Activated CD4-positive, alpha-beta memory T cell treated with anti-CD3 and anti-CD28 coated beads, Interleukin-2, amount 10 ng/mL, durations not matched to agents 7 days and 5 days (primary cell): ENCODE measurements at places on chromosomes 5 and 9. TPM values are rescaled to one million over a fixed set of nuclear protein-coding genes. Genes with fewer than 3 reads are reported as not detected.

The SPINK7 gene
- total RNA-seq: not detected

The PCDHAC2 gene
- not detected for total RNA-seq

The HTR1A gene
- not detected for total RNA-seq

The GRM6 gene
- total RNA-seq: not detected

The RNF183 gene
- total RNA-seq: 0.23 TPM

The CORO2A gene
- total RNA-seq: 8.2 TPM

- H3K4me1 ChIP-seq: no peaks in the 10 kb centered on the region
- peaks cover 3% of the 10 kb centered on the region for H3K27me3 ChIP-seq
- DNase-seq: no peak
- no peak overlapping the region for H3K27ac ChIP-seq
Measured at GRCh38 chr5:174844971-174845370, 120.6 kb downstream of the MSX2 start.

DNA sequence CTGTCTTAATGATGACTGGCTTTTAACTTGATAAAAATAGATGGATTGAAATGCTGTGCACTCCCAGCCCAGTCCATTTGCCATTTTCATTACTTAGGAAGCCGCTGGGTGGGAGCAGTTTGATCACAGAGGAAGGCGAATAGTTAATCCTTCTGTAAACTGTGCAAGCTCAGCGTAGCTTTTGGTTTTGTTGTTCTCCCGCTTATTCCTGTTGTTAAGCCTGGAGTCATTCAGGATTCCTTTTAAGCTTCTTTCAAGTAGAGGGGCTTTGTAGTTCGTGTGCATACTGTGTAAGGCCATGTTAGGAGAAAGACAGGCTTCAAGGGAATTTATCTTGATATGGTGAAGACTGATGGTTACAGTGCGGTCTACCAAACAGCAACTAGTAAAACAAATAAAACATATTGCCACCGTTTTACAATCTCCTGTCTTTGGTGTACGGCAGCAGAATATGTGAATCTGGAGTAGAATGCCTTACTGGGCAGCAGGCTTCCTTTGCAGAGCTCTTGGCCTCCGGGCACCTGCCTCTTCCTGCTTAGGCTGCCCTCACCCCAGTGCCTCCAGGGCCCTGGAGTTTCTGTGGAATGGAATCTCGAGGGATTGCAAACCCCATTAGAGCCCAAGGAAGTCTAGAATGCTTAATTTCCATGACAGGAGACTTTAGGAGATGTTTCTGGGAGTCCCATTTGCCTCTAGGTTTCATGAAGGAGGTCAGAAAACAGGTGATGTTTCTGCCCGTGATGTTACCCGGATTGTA, 141.4 kb downstream of the TRIO start:
- no peaks in the 10 kb centered on the region for H3K36me3 ChIP-seq
- H3K4me3 ChIP-seq: no peak overlapping the region
- no peak for DNase-seq
- no peak overlapping the region for H3K27ac ChIP-seq
- no peaks in the 10 kb centered on the region for H3K27me3 ChIP-seq
- H3K4me1 ChIP-seq: no peaks in the 10 kb centered on the region

DNA sequence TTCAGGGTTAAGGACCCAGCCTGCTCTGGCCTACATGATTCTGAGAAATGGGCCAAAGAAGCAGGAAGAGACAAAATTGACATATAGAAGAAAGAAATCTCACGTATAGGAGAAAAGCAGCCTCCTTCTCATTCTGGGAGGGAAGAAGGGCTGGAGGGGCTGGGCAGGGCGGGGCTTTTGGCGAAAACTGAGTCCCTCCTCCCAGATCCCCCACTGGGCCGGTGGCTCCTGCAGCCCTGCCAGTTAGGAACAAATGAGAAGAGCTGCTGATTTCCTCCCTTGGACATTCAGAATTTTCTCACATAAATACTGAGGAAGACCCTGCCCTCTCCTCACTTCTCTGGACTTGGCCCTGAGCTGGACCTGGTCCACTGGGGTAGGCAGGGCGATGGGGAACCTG, at the start of gene WNT8A:
Gene WNT8A (plus strand): TSS at position 332 of the 400 bp plus-strand sequence. CDS start 95 bp downstream, outside the sequence.
- no peak for DNase-seq
- peaks cover 16% of the 10 kb centered on the region for H3K4me1 ChIP-seq
- H3K27me3 ChIP-seq: peaks cover 5% of the 10 kb centered on the region
- no peak within 1 kb of the TSS for H3K4me3 ChIP-seq

DNA sequence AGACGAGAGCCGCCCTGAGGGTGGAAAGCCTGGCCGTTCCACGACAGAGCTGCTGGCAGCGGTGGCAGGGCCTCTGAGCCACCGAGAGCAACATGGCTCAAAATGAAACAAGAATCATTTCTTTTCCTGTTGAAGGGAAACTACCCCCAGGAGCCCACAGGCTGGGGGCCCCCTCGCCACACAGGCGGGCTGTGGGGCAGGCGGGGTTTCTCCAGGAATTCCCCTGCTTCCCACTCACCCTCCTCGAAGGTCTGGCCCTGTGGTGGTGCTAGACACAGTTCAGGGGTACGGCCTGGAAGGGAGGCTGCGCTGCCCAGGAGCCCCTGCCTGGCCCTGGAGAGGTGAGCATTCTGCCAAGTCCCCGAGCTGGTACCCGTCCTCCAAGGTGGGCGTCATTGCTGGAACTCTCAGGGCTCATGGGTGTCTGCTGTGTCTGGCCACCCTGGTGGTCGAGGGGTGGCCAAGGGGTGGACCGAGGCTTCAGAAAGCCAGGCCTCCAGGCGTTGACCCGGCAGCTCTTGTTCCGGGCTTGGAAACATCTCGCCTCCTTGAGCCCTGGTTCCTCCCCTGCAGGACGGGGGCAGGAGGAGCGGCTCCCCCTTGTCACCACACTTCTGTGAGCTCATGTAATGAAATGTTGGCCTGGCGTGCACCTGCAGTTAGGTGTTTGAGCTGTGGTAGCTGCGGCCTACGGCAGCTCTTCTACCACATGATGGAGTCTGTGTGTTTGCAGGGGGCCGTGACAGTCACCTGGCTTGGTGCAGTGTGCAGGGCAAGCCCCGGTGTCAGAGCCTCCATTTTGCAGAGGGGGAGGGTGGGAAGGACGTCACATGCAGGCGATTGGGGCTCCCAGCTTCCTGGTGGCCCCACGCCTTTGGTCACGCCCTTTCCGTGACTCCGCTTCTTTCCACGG, 65.3 kb downstream of the RXRA start:
- H3K36me3 ChIP-seq: peaks cover 7% of the 10 kb centered on the region
- peaks cover 7% of the 10 kb centered on the region for H3K27me3 ChIP-seq
- H3K27ac ChIP-seq: peak overlapping the region; percentile 86

DNA sequence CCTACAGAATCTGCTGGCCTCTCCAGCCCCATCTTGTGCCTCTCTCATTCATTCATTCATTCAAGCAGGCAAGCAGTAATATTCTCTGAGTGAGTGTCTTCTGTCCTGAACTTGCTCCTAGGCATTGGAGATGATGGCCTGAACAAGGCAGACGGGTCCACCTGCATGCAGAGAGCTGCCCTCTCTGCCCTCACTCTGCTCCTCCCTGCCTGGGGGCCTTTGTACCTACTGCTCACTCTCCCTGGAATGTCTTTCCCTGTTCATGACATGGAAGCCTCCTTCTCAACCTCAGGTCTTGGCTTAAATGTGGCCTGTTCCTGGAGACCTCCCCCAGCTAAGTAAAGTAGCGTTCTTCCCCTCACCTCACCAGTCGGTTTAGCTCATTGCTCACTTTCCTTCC, 6.6 kb downstream of the CDX1 start:
- H3K36me3 ChIP-seq: no peaks in the 10 kb centered on the region
- H3K27ac ChIP-seq: no peak overlapping the region
- H3K27me3 ChIP-seq: peaks cover 34% of the 10 kb centered on the region
- no peak overlapping the region for H3K4me3 ChIP-seq

- no peak overlapping the region for H3K4me3 ChIP-seq
- peaks cover 2% of the 10 kb centered on the region for H3K27me3 ChIP-seq
- H3K4me1 ChIP-seq: no peaks in the 10 kb centered on the region
- H3K27ac ChIP-seq: no peak overlapping the region
Measured at GRCh38 chr9:96436063-96436455, 13.9 kb upstream of the HABP4 start.

DNA sequence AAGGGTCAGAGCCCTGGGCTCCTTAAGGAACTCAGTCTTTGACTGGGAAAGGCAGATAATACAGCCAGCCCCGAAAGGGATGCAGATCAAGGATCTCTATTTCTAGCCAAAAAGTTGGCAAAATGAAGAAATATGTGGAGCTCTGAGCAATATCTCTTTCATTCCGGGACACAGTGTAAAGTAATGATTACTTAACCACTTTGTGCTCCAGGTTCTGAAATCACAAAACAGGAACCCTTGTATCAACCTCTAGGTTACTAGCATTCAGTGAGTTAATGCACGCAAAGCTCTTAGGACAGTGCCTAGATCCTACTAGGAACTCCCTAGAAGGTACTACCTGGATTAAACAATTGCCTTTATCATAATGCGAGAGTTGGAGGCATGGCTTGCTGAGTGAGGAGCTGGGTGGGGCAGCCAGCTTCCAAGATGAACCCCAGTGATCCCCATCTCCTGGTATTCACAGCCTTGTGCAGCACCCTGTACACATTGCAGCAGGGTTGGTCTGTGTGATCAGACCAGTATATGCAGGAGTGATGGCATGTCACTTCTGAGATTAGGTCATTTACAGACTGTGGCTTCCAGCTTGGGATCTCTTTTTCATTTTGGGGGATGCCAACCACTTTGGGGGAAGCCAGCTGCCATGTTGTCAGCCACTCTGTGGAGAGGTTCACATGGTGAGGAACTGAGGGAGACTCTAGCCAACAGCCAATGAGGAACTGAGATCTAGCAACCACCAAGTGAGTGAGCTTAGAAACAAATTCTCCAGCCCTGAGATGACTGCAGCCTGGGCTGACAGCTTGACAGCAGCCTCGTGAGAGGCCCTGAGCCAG, 103.1 kb upstream of the SLC44A1 start:
- peaks cover 4% of the 10 kb centered on the region for H3K4me1 ChIP-seq
- H3K27me3 ChIP-seq: peaks cover 13% of the 10 kb centered on the region
- DNase-seq: no peak
- H3K4me3 ChIP-seq: no peak overlapping the region

DNA sequence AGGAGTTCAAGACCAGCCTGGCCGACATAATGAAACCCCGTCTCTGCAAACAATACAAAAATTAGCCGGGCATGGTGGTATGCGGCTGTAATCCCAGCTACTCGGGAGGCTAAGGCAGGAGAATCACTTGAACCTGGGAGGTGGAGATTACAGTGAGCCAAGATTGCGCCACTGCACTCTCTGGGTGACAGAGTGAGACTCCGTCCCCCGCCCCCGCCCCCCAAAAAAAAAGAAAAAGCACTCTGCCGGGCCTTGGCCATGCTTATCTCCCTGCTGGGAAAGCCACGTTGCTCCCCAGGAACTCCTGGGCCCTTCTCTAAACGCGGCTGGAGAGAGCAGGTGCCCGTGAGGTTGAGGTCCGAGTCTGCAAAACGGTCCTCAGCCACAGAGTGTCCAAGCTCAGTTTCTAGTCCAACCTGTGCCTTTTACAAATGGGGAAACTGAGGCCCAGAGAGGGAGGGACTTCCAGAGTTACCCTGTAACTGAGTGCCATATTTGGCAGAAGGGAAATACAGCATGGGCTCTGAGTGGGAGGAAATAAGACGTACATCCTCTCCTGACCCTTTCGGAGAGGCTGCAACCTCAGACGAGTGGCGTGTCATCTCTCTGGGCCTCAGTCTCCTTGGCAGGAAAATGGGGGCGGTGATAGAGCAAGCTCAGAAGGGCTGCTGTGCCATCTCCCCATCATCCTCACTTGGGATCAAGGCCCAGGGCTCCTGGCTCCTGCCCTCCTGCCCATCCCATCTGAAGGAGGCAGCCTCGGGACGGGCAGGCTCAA, 6.6 kb upstream of the PHYHD1 start:
- H3K36me3 ChIP-seq: peaks cover 50% of the 10 kb centered on the region
- DNase-seq: no peak
- H3K4me3 ChIP-seq: no peak overlapping the region
- peaks cover 35% of the 10 kb centered on the region for H3K4me1 ChIP-seq

DNA sequence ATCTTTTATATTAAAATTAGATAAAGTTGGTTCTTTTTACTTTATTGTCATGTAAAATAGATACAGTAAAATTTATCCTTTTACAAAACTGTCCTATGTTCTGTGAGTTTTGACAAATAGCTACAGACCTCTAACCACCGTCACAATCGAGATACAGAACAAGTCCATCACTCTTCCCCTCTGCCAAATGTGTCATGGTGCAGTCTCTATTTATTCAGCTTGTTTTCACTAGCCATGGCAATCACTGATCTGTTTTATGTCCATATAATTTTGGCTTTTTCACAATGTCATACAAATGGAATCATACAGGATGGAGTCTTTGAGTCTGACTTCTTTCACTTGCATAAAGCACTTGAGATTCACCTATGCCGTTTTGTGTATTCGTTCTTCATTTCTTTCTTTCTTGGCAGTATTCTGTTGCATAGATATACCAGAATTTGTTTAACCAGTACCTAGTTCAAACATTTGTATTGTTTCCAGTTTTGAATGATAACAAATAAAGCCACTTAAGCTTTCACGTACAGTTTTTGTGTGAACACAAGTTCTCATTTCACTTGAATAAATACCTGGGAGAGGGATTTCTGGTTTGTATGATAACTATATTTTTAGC, 273.2 kb upstream of the MPDZ start:
- no peaks in the 10 kb centered on the region for H3K4me1 ChIP-seq
- no peak overlapping the region for H3K4me3 ChIP-seq
- H3K27me3 ChIP-seq: no peaks in the 10 kb centered on the region
- no peak overlapping the region for H3K27ac ChIP-seq
